ENCODE measurements at places on chromosomes 11 and 22. TPM values are rescaled to one million over a fixed set of nuclear protein-coding genes. Genes with fewer than 3 reads are reported as not detected.

CCDC73 gene
- not detected for total RNA-seq

SLC22A9 gene
- 0.43 TPM for total RNA-seq

GGTLC2 gene
- not detected for total RNA-seq

DDIAS gene
- total RNA-seq = 5.7 TPM

TESMIN gene
- total RNA-seq = 31.7 TPM

NXPE4 gene
- not detected for total RNA-seq

ZMAT5 gene
- total RNA-seq = 21.5 TPM

RHOD gene
- total RNA-seq = 62.8 TPM

OR5B3 gene
- total RNA-seq = not detected

CD6 gene
- total RNA-seq = 0.53 TPM

C11orf97 gene
- total RNA-seq = not detected

CCDC89 gene
- 0.13 TPM for total RNA-seq

DNAJB7 gene
- total RNA-seq = not detected

FOLH1 gene
- total RNA-seq = not detected

CST6 gene
- total RNA-seq = 27.2 TPM

DBX1 gene
- total RNA-seq = not detected

SEC14L2 gene
- total RNA-seq = 2.2 TPM

OR2AT4 gene
- total RNA-seq = not detected

- DNase-seq = no peak
Observed at GRCh38 chr11:123158033-123159003, 36.7 kb downstream of the CLMP start.

DNA sequence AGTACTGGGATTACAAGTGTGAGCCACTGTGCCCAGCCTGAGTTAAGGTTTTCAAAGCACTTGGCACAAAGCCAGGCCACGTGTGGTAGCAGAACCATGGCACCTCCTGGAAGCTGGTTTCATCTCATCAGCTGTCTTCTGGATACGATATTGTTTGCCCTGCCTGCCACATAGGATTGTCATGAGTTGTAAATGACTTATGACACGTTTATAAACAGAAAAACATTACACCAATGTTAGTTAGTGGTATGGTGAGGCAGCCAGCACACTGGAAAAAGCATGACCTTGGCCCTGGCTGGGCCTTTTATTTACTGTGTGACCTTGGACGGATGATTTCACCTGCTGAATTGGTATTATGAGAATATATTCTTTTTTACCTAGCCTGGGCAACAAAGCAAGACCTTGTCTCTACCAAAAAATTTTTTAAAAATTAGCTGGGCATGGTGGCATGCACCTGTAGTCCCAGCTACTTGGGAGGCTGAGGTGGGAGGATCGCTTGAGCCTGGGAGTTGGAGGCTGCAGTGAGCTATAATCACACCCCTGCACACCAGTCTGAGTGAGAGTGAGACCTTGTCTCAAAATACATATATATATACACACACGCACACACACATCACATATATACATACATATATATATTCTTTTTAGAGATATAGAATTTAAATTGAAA lies 24.0 kb upstream of the MYH9 start:
- DNase-seq = peak; percentile 40

DNA sequence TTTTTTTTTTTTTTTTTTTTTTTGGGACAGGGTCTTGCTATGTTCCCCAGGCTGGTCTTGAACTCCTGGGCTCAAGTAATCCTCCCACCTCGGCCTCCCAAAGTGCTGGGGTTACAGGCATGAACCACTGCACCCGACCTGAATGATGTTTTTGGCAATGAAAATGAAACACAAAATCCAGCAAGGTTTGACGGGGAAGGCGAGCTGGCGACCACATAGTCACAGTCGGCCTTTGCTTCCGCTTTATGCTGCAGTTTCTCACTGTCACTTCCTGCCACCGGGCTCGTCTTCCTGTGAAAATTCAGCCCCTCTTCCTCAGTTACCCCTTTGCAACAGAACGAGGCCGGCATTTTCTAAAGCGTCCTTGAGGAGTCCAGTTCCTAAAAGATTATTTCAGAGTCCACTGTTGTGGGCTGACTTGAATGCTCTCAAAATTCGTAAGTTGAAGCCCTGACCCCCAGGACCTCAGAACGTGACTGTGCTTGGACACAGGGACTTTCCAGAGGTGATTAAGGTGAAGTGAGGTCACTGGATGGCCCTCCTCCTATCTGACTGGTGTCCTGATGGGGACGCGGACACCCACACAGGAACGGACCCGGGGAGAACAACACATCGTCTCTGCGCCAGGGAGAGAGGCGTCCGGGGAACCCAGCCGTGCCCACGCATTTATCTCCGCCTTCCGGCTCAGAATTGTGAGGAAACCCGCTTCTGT lies 2.9 kb upstream of the BID start:
- no peak for DNase-seq

GRCh38 chr22:23231471-23232093 lies 51.3 kb downstream of the BCR start:
- no peak for DNase-seq

- no peak for DNase-seq
Observed at GRCh38 chr11:312092-312816, 1.6 kb upstream of the IFITM1 start.

- no peak for DNase-seq
Observed at GRCh38 chr11:35424157-35424940, 5.0 kb upstream of the SLC1A2 start.

- DNase-seq = no peak
Observed at GRCh38 chr11:74677131-74677530, 54.1 kb downstream of the CHRDL2 start.

GRCh38 chr11:65557280-65558001 lies 718 bp downstream of the LTBP3 start:
- DNase-seq = no peak

DNA sequence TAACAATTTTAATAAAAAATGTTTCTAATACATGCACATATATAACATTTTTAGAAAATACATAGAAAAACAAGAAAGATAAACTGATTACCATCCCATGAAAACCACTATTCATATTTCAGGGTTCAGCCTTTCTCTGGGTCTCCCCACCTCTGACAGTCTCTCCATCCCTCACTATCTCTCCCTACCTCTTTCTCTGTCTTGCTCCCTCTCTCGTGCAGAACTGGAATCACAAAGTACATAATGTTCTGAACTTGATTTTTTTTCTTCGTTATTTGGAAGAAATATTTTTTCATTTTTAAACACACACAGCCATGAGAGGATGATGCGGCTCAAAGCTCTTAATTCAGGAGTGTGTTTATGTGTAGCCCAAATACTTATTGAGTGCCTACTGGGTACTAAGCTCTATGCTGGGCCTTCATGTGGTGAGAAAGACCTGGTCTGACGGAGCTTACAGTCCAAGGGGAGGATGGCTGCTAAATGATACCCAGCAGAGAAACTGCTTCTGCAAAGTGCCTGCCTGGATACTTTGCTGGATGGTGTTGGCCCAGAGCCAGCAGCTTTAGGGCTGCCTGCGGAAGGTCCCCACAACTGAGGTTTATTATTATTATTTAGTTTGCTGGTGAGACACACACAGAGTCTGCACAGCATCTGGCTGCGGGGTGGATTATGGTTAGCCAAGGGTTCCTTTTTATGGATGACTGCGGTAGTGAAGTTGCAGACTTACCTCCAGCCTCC lies 42.6 kb downstream of the SC5D start:
- peak; percentile 20 for DNase-seq

DNA sequence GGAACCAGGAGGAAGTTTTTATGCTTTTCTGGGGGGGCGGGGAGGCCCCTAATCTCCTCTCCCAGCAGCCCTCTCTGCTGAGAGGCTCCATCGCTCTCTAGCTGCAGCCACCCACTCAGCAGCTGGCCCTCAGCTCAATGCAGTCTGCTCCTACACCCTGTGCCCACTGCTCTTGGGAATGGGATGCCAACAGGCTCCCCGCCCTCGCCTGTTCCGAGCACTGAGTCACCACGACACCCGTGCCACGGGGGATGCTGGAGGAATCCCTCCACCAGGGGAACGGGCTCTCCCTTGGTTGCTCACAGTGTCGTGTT lies 23.5 kb upstream of the SUSD2 start:
- DNase-seq = no peak

GRCh38 chr11:10443721-10444235 lies 11.3 kb upstream of the AMPD3 start:
- no peak for DNase-seq

DNA sequence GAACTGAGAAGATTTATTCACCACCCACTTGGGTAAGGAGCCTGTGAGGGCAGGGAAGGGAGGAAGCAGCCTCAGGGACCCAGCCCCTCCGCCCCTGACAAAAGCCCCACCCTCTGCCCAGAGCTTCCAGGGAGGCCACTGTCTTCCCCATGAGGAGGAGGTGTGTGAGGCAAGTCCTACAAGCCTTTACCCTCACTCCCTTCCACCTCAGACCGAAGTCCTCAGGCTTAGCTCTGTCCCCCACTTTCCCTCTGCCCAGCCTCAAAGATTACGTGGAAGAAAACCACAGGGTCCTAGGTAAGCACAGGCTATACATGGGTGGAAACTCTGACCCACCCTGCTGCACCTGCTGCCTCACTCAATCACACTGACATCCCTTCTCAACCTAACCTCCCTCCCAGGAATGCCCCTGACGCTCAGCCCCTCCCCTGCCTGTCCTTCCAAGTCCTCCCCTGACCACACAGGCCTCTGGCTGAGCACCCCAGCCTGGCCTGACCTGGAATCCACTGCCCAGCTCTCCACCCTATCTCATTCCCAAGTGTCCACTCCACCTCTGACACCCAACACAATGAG lies 3.6 kb upstream of the ARAP1 start:
- peak; percentile 17 for DNase-seq

DNA sequence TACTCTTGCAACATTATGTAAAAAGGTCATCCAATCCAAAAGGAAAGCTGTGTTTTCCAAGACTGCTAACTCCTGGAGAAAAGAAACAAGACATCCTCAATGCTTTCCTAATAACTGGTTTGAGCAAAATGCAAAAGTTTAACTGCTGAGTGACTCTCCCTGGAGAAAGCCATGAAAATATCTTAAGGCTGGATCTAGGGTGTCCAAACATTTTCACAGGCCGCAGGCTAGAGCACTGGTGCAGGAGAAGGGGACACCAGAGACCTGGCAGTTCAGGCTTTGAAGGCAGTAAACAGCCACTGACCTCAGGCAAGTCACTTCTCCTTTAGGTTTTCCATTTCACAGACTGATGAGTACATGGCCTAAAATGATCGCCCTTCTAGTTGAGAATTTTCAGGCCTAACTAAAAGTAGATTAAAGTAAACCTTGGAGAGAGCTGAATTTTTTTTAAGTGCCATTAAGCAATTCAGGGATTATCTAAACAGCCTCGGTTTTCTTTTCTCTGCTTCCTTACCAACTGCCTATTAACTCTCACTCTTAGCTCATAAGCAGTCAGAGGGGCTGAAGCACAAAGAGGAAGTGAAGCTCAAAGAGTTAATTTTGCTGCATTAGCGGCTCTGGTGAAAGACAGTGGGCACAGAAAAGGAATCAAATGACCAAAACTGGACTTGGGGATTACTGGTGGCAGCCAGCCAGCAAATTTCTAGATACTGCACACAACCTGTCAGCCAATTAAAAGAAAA lies 2.3 kb downstream of the CHKA start:
- peak; percentile 53 for DNase-seq

DNA sequence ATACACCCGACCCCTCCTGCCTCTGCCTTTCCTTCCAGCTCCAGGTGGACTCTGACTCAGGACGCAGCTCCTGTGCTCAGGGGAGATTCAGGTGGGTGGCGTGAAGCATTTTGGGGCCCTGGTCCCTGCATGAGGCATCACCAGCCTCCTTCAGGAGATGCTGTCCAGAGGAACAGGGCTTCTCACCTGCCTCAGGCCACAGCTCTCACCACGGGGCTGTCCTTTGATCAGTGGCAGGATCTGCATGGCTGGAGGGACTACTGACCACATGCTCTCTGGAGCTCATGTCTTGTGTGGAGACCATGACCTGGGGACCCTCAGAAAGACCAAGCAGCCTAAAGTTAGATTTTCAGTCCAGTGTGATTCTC lies 58.8 kb downstream of the GGTLC2 start:
- no peak for DNase-seq

DNA sequence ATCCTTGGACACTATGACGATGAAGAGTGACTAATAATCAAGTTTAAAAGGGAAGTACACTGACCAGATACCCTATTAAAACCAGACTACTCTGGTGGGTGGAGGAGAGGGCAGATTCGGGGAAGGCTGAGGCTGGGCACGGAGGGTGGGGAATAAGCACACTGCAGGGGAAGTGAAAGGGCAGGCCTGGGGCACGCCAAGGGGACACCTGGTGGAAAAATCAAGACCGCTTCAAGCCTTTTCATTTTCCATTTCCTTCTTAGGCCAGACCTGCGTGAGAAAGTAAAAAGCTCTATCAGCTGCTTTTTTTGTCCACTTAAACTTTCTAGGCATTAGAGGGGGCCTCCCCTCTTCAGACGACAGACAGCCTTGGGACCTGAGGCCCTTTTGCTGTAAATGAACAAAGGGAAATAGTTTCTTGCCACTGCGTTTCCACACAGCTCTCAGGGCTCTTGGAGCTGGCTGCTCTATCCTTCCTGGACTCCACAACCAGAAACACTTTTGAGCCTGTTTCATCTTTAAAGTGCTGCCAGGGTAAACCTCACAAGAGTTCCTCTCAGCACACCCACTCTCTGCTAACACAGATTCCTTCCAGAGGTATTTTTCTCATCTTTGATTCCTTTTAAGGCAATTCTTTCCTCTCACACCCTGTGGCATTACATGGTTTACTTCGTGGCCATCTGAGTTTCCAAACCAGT lies 25.0 kb upstream of the SERPIND1 start:
- no peak for DNase-seq

DNA sequence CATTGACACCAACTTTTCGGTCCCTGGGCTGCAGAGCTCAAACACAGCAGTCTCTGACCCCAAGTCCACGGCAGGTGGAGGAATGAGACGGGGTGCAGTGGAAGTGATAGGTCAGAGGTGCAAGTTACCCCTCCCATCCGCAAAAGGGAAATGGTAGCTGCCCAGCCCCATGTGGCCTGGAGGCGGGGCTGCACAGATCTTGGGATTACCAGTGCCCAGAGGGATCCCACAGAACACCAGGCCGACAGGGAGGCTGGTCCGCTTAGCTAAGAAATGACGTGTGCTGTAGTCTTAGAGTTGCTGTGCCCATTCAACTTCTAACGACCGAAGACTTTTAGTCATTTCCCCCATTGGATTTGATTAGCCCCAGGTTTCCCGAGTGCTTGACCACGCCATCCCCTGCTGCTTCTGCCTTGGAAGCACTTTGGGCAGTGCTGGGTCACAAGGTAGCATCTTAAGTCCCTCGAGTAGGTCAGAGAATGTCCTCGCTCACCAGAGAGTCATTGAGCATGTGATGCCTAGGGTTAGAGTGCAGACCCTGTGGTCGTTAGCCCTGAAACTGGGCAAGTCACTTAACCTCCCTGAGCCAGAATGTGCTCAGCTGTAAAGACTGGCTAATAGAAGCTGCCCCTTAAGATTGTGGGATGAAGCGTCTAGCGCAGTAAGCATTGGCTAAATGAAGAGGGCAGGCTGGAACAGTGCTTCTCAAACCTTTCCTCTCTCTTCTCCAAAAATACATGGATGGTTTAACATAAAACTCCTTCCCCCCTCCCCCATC lies 4.2 kb downstream of the PTGDR2 start:
- no peak for DNase-seq

GRCh38 chr11:63246045-63246444 lies 2.6 kb upstream of the SLC22A25 start:
- no peak for DNase-seq

- DNase-seq = no peak
Observed at GRCh38 chr11:116311206-116311605, 461.6 kb downstream of the BUD13 start.

- no peak for DNase-seq
Observed at GRCh38 chr11:79155237-79155636, 285.6 kb downstream of the TENM4 start.
